CD4-positive, alpha-beta T cell (primary cell): ENCODE measurements at places on chromosomes 2 and 18. TPM values are rescaled to one million over a fixed set of nuclear protein-coding genes. Genes with fewer than 3 reads are reported as not detected.

DNA sequence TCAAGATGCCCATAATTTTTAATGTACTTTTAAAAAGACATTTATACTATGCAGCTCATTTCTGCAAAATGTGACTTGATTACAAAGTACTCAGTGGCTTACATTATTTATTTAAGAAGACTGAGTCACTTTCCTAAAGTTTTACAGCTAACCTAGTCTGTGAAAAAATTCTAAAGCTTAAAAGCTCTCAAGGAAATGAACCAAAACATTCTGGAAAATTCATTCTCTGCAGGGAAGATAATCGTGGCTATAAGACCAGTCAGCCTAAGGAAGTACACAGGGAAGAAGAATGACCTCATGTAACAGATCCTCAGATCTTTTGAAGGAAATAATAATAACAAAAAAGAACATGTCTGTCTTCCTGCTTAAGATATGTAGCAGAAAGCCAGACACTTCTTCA is 232.1 kb upstream of the STK17B start:
- no peak overlapping the region for H3K27ac ChIP-seq
- no peaks in the 10 kb centered on the region for H3K27me3 ChIP-seq
- H3K36me3 ChIP-seq, result no peaks in the 10 kb centered on the region
- H3K4me1 ChIP-seq, result no peaks in the 10 kb centered on the region

- no peaks in the 10 kb centered on the region for H3K36me3 ChIP-seq
- no peak for DNase-seq
Observed at GRCh38 chr2:125224830-125225229, 1199.7 kb downstream of the CNTNAP5 start.

GRCh38 chr2:8835279-8835678 is 2.1 kb downstream of the KIDINS220 start:
- H3K36me3 ChIP-seq, result no peaks in the 10 kb centered on the region
- no peak for DNase-seq
- H3K4me3 ChIP-seq, result no peak overlapping the region
- H3K4me1 ChIP-seq, result peaks cover 48% of the 10 kb centered on the region
- H3K27me3 ChIP-seq, result no peaks in the 10 kb centered on the region
- H3K27ac ChIP-seq, result no peak overlapping the region

- no peak overlapping the region for H3K27ac ChIP-seq
- H3K4me3 ChIP-seq, result no peak overlapping the region
- H3K27me3 ChIP-seq, result no peaks in the 10 kb centered on the region
- no peaks in the 10 kb centered on the region for H3K4me1 ChIP-seq
- no peak for DNase-seq
Observed at GRCh38 chr18:22241921-22242361, 72.6 kb downstream of the GATA6 start.

- H3K36me3 ChIP-seq, result no peaks in the 10 kb centered on the region
- H3K4me1 ChIP-seq, result no peaks in the 10 kb centered on the region
- no peak overlapping the region for H3K4me3 ChIP-seq
- no peak overlapping the region for H3K27ac ChIP-seq
Observed at GRCh38 chr2:86646865-86647264, 23.2 kb upstream of the RNF103 start.

GRCh38 chr18:24201699-24202687 is 63.1 kb downstream of the CABYR start:
- H3K4me3 ChIP-seq, result no peak overlapping the region
- H3K4me1 ChIP-seq, result no peaks in the 10 kb centered on the region
- no peaks in the 10 kb centered on the region for H3K27me3 ChIP-seq
- no peak for DNase-seq
- no peaks in the 10 kb centered on the region for H3K36me3 ChIP-seq

DNA sequence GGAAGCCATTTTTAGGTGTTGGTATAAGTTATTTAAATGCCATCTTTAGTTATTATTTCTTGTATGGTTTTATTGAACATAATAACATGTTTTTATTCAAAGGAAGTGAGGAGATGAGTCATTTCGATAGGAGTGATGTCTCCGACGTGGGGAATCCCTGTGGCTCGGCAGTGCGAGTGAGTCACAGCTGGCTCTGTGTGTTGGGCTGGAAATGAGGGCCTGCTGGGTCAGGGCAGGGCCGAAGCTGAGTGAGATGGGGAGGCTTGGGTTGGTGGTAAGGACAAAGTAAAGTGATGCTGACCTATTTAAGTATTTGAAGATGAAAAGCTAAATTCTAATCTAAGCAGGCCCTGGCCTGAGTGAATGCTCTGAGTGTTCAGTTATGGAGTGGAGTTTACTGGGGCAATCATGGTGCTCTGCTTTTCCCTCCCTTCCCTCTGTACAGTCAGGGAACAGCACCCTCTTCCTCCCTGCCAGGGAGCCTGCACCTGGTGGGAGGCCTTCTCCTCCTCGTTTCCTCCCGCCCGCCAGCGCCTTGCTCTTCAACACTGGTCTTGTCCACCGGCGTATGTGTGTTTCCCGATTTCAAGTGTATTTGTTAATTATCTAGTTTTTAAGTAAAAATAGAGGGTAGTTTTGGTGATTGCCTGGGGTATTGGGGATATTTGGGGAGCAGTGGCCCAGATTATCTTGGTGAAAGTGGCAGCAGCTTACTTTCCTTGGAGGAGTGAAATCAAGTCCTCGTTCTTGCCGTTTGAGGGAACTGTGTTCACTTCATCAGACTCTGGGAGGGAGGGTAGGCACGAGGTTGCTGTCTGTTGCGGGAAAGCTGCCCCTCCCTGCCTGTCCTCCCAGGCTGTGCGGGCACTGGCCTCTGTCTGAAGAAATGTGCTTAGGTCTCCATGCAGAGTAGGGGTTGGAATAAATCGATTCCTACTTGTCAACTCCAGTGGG is 157.0 kb downstream of the LDLRAD4 start:
- H3K36me3 ChIP-seq, result no peaks in the 10 kb centered on the region
- peak; percentile 69 for DNase-seq
- H3K4me1 ChIP-seq, result peaks cover 81% of the 10 kb centered on the region
- H3K4me3 ChIP-seq, result peak overlapping the region; percentile 35

GRCh38 chr18:29779096-29779495 is 1263.4 kb downstream of the DSC3 start:
- no peak overlapping the region for H3K27ac ChIP-seq
- no peak overlapping the region for H3K4me3 ChIP-seq
- H3K27me3 ChIP-seq, result no peaks in the 10 kb centered on the region
- no peaks in the 10 kb centered on the region for H3K4me1 ChIP-seq

GRCh38 chr2:226158229-226158628 is 641.4 kb downstream of the IRS1 start:
- DNase-seq, result no peak
- H3K27ac ChIP-seq, result no peak overlapping the region
- no peaks in the 10 kb centered on the region for H3K4me1 ChIP-seq
- H3K4me3 ChIP-seq, result no peak overlapping the region
- no peaks in the 10 kb centered on the region for H3K36me3 ChIP-seq
- H3K27me3 ChIP-seq, result no peaks in the 10 kb centered on the region

DNA sequence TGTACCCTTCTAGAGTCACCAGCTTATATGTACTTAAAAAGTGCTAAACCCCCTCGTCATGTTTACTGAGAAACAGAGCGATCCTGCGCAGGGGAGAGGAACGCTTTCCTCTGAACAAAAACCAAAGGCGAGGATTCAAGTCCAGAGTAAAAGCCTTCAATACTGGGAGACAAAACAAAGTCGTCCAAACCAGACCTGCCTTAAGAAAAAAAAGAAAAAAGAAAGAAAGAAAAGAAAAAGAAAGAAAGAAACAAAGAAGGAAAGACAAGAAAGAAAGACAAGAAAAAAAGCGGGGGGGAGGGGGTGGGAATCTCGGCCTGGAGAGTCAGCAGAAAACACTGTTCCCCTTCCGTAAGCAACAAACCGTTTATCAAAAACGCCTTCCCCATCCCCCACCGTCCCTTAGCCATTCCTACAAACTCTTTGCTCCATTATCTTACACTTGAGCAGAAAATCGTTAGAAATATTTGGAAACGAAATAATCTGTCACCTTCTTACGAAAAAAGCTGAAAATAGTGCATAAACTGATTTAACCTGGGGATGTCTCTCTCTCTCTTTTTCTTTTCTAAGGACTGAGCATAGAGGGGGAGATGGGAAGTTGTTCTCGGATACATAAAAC is 3.3 kb downstream of the PTGR3 start:
- H3K4me1 ChIP-seq, result peaks cover 42% of the 10 kb centered on the region
- H3K27ac ChIP-seq, result no peak overlapping the region
- no peaks in the 10 kb centered on the region for H3K27me3 ChIP-seq
- H3K36me3 ChIP-seq, result peaks cover 14% of the 10 kb centered on the region

GRCh38 chr2:11065833-11066485 is 89.3 kb upstream of the SLC66A3 start:
- no peaks in the 10 kb centered on the region for H3K4me1 ChIP-seq
- no peak overlapping the region for H3K27ac ChIP-seq
- DNase-seq, result no peak

GRCh38 chr2:120383631-120384340 is 37.9 kb downstream of the INHBB start:
- H3K4me1 ChIP-seq, result no peaks in the 10 kb centered on the region
- no peak for DNase-seq
- H3K27ac ChIP-seq, result no peak overlapping the region

- DNase-seq, result no peak
- no peak overlapping the region for H3K4me3 ChIP-seq
- H3K4me1 ChIP-seq, result peaks cover 32% of the 10 kb centered on the region
- peaks cover 90% of the 10 kb centered on the region for H3K36me3 ChIP-seq
Observed at GRCh38 chr2:233168445-233168844, 83.0 kb upstream of the ATG16L1 start.

- no peaks in the 10 kb centered on the region for H3K27me3 ChIP-seq
- no peak overlapping the region for H3K4me3 ChIP-seq
- H3K36me3 ChIP-seq, result no peaks in the 10 kb centered on the region
Observed at GRCh38 chr2:22690096-22690495, 694.9 kb upstream of the KLHL29 start.

DNA sequence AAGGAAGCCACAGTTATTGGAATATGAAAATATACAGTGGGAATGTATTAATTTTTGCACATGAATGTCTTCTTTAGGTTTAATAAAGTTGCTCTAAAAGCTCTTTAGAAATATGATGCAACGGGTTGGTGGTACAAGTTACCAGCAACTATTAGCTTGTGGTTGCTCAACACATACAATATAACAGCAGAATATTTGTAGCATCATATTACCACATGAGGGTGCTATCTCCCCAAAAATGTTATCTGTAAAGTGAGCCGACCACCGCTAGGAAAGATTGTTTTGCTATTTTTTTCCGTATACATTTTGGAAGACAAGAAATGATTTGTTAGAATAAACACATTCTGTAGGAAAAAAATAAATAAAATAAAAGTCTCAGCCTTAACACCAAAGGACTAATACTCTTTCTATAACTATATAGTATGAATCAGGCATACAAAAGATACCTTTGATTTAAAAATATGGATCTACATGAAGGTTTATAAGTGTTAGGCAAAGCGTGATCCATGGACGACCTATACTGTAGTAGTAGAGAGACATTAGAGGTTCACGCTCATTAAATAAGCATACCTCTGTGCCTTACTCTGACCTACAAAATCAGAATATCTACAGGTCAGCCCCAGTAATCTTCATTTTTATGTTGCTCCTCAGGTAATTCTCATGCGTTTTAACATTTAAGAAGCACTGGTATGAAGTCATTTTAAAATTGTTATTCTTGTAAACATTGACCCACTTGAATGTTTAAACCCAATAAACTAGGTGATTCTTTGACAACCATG is 1110.6 kb upstream of the ACVR2A start:
- no peak overlapping the region for H3K27ac ChIP-seq
- no peaks in the 10 kb centered on the region for H3K36me3 ChIP-seq
- no peak overlapping the region for H3K4me3 ChIP-seq
- H3K27me3 ChIP-seq, result no peaks in the 10 kb centered on the region
- H3K4me1 ChIP-seq, result no peaks in the 10 kb centered on the region
- no peak for DNase-seq

SIX3 gene
- not detected for total RNA-seq

LCT gene
- total RNA-seq, result 0.06 TPM

ALPG gene
- not detected for total RNA-seq

ZAP70 gene
- total RNA-seq, result 440 TPM

ZNF892 gene
- total RNA-seq, result 1.1 TPM

EIF4E2 gene
- total RNA-seq, result 45.9 TPM

CTAGE1 gene
- not detected for total RNA-seq

PRKAG3 gene
- total RNA-seq, result not detected

CFAP65 gene
- not detected for total RNA-seq
